ENCODE measurements at places on chromosomes 1 and 21.

GRCh38 chr1:9135073-9135836 lies 6.4 kb upstream of the GPR157 start:
- no peak for DNase-seq

DNA sequence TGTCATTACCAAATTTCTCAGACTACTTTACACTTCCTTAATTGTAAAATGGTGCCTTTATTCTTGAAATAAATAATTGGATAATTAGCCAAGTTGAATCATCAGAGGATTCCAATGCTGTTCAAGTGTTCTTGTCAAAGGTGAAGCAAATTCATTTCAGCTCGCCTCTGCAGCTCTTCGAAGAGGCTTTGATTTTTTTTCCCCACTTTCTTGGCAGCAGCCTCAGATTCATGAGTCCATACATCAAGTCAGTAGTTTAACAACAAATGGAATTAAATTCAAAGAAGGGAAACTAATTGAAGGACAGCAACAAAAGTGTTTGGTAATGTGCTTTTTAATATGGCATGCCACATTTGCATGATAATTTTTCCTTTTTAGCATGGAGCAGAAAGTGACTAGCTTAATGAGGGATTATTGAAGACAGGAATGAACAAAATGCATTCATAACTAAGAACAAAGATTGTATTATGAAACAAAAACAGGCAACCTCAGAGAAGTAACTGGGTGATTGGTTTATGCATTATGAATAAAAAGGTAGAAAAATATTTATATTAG lies 239.0 kb downstream of the USH2A start:
- DNase-seq, result no peak

- DNase-seq, result no peak
Observed at GRCh38 chr1:198934426-198934825, 295.6 kb downstream of the PTPRC start.

DNA sequence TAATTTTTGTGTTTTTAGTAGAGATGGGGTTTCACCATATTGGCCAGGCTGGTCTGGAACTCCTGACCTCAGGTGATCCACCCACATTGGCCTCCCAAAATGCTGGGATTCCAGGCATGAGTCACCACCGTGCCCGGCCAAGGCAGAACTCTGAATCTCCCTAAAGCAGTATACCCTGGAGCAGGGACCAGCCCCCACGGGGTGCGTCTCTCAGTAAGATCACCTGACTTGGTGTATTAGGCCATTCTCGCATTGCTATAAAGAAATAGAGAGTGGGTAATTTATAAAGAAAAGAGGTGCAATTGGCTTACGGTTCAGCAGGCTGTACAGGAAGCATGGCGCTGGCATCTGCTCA lies 14.2 kb downstream of the DFFB start:
- DNase-seq, result no peak

DNA sequence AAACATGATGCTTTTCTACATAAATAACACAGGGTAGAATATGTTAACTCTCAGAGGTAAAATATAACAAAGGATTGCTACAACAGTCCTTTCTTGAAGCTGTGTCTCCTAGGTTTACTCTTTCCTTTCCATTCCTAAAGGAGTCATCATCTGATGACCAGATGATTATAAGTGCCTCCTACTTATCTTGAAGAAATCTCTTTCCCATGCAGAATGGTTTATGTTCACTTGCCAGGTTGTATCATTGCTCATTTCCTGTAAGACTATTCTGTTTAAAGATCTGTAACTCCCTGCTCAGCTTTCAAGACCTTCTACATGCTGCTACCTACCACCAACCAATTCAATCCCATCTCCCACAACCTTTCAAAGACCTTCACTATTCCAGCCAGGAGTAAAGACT lies 51.5 kb upstream of the PTCH2 start:
- DNase-seq, result no peak

DNA sequence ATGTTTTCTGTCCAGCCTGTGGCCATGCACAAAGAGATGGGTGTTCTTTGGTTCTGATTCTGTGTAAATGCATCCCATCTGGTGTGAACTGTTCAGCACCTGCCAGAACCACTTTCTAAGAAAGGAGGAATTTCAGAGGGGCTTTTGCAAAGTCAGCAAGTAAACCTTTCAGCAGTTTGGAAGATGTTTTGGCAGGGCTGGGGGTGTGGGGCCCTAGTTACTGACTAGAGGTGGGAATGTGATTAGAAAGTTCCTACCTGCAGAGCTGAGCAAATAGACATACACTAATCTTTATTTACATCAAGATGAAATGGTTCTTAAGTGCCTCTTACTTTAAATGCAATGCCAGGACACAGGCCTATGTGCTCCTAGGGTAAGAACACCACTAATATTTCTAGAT lies 378.1 kb upstream of the USP24 start:
- no peak for DNase-seq

GRCh38 chr1:228272331-228272791 lies 64.5 kb downstream of the OBSCN start:
- DNase-seq, result no peak

GRCh38 chr1:181124291-181124751 lies 35.8 kb downstream of the IER5 start:
- no peak for DNase-seq

- DNase-seq, result peak; percentile 24
Observed at GRCh38 chr1:181936768-181937581, 124.5 kb downstream of the ZNF648 start.

DNA sequence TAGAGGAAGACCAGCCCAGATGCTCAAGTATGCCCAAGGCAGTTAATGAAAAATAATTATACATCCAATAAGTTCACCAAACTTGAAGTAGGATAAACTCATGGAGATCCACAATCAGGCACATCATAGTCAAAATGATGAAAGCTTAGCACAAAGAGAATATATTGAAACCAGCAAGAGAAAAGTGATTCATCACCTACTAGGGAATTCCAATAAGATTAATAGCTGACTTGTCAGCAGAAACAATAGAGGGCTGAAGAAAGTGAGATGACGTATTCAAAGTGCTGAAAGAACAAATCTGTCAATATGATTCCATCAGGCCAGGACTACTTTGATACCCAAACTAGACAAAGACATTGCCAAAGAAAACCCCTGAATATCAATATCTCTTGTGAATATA lies 251.7 kb upstream of the BEND5 start:
- DNase-seq, result no peak

GRCh38 chr1:153220606-153221303 lies 3.4 kb downstream of the PRR9 start:
- no peak for DNase-seq

GRCh38 chr1:167943541-167943940 lies 6.7 kb upstream of the MPC2 start:
- no peak for DNase-seq

DNA sequence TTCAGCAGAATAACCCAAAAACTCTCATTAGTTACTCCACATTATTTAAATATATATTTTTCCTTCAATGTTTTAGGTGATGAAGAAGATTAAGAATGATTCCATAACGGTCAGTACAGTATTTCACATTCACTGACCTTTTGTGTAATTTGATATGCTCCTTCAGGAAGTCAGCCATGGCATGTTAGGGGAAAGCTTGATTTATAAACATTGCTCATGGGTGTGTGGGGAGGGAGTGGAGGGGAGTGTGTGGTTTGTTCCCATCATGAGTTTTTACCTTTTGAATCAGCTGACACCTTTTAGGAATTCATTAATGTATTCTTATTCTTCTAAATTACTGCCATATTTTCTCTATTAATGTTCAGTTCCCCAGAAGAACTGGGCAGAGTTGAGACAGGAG lies 240.2 kb downstream of the ATG4C start:
- DNase-seq, result no peak

DNA sequence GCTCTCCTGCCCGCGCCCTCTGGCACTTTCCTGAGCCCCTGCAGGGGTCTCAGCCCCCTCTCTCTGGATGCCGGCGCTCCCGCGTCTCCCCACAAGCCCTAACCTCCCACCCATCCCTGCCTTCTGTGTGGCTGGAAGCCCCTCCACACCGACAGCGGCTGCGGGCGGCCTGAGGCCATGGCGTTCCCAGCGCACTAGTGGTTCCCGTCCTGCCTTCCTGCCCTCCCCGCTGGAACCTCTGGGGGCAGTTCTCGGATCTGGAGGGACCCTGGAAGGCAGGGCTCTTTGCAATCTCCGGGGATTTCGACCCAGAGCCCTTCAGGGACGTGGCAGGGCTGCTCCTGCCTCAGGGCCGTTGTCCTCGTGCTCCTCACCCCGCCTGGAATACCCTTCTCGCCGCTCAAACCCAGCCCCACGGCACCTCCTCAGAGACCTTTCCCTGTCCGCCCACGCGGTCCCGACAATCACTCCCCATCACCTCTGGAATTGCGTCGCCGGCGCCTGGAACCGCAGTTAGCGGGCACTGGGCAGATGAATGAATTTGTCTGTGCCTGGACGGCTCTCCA lies 493 bp upstream of the ESPN start:
- no peak for DNase-seq

DNA sequence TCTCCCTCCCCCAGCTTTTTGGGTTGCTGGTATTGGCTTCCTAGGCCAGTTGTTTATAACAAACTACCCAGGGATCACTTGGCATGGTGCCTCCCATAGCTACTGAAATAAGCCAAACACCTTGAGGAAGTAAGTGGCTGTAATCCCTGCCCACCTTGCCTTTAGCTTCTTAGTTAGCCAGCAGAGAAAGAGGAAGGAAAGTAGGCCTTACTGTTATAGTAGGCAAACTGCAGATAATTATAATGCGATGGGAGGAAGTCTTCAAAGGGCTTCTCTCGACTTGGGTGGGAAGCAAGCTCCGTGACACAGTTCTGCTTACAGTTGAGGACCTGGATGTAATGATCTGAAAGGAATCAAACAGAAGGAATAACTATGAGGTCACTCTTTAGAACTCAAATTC lies 8.2 kb downstream of the P3H1 start:
- DNase-seq, result no peak

DNA sequence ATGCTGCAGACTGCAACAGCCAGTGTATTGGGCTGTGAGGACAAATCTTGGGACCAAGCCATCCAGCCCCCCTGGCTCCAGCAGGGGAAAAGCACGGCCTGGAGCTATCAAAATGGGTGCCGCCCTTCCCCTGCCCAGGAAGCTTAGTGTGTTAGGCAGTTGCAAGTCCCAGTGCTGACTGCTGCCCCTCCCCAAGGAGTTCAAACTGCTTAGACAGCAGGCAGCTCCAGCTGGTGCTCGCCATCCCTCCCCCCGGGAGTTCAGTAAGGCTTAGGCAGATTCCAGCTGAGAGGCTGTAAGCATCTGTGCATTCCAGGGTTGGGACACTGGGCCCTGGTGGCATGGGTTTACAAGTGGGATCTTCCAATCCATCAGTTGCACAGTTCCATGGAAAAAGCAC lies 579.6 kb upstream of the NR5A2 start:
- DNase-seq, result no peak

DNA sequence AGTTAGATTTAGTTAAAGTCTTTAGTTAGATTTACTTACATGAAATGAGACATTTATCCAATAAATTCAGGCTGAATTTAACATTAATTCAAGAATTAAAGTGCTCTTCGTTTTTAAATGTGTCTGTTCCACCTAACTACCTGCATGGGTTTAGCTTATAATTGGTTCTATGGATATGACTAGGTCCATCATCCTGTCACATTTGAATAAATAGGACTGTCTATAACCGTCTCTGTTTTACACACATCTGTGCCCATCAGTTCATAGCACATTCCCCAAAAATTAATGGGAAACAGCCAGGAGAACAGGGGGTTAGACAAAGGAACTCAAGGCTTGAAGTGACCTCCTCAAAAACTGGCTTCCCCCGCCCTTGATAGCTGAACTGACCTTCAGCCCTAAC lies 219.6 kb downstream of the MRPL39 start:
- no peak for DNase-seq

DNA sequence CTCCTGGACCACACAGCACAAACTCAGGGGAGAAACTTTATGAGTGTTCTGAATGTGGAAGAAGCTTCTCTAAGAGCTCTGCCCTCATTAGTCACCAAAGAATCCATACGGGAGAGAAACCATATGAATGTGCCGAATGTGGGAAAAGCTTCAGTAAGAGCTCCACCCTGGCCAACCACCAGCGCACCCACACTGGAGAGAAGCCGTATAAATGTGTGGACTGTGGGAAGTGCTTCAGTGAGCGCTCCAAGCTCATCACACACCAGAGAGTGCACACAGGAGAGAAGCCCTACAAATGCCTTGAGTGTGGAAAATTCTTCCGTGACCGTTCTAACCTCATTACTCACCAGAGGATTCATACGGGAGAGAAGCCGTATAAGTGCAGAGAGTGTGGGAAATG lies 22.5 kb downstream of the ZSCAN20 start:
- DNase-seq, result no peak

DNA sequence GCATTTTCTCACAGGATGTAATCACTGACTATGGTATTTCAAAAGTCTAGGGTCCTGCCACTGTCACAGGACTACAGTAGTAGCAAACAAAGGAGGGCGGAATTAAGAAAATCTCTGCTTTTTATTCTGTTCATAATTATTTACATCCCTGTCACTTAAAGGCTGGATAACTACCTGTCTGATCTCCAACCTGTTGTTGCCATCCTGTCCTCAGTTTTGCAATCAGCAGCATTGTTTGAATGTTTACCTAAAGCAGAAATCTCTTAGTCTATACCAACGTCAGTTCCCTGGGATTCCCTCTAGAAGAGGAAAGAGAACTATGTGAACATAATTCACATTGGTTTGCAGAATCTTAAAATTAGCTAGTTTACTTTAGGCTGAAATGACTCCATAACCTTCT lies 218.5 kb downstream of the PBX1 start:
- DNase-seq, result no peak

DNA sequence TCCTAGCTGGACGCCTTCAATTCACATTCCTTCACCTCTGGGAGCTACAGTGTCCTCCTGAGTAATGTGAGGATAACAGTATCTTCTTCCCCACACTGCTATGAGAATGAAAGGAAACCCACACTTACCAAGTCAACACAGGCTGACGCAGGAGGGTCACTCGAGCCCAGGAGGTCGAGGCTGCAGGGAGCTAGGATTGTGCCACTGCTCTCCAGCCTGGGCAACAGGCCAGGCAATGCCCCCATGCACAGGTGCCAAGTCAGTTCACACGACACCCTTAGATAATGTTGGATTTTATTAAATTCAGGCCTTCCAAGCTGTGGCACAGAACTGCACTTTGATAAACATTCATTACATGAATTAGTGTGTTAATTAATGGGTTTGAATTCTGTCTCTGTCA lies 31.9 kb downstream of the MATN1 start:
- DNase-seq, result no peak

- DNase-seq, result no peak
Observed at GRCh38 chr21:36813052-36813451, 114.1 kb downstream of the SIM2 start.

DNA sequence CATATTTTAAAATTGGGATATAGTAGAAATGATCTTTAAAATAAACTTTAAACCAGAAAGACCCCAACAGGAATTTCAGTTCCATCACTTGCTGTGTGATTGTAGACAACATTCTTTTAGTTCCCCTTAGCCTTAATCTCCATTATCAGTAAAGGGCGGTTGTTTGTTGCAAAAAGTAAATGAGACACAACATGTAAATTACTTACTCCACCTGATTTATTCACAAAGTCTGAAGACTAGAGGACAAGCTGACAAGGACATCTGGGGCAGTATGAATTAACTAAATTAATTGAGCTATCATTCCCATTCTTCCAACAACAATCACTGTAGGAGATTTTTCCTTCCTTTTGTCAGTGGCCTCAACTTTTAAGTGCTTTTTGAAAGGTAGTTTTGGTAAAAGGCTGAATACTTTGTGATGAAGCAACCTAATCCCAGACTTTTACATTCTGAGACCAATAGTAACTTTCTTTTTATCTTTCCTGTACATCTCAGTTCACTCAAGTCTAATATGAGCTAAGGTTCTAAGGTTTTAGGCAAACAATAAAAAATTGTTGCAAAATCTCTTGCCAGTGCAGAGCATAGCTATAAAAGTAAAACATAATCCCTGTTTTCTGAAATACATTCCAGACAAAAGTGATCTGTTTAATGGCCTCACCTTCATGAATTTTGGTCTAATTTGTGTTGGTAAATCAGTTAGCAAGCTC lies 6.2 kb downstream of the SLC19A2 start:
- DNase-seq, result no peak
